Thoracic aorta (tissue), 2 donors: ENCODE measurements at places on chromosomes 4 and X. TPM values are rescaled to one million over a fixed set of nuclear protein-coding genes. Genes with fewer than 3 reads are reported as not detected.

Gene ERCC6L
- 0.41 TPM for total RNA-seq

Gene MCF2
- 2.2 TPM for total RNA-seq

Gene AMBN
- not detected for total RNA-seq

Gene BMX
- 6.2 TPM for total RNA-seq

Gene LDB2
- 31.0 TPM for total RNA-seq
